ENCODE measurements at places on chromosomes 1 and 21. TPM values are rescaled to one million over a fixed set of nuclear protein-coding genes. Genes with fewer than 3 reads are reported as not detected.

Gene TMEM240
- total RNA-seq, result 1.2 TPM

Gene UMODL1
- total RNA-seq, result 0.30 TPM

Gene MARCKSL1
- 22.0 TPM for total RNA-seq

Gene PLPPR4
- total RNA-seq, result not detected

Gene MATN1
- total RNA-seq, result 0.26 TPM

Gene MSH4
- total RNA-seq, result 0.67 TPM

DNA sequence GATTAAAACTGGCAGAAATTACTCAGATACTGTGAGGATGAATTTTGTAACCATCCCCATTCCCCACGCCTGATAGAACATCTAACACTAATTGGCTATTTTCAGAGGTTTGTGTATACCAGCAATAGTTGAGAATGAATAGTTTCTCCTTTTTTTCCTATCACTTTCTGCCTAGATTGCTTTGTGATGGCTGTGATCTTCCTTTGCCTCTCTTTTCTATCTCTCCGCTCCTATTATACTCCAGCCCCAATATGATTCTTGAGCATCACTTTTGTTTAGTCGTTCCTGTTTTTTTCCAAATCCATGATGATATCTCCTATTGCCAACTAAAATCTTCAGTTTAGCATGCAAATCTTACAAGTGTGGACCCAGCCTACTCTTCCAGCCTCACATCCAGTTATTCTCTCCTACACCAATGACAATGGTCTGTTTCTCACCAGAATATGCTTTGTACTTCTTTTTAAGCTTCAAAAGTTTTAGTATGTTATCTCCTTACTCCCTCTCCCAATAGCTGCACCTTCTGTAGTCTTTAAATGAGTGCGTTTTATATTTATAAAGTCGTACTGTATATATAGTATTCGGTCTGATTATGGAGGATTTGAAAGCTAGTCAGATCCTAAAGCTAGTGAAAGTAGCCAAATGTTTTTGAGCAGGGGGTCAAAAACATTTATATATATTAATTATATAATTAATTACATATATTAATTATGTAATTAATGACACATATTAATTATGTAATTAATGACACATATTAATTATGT, 25.2 kb downstream of the MAGI3 start:
- no peak for DNase-seq

DNA sequence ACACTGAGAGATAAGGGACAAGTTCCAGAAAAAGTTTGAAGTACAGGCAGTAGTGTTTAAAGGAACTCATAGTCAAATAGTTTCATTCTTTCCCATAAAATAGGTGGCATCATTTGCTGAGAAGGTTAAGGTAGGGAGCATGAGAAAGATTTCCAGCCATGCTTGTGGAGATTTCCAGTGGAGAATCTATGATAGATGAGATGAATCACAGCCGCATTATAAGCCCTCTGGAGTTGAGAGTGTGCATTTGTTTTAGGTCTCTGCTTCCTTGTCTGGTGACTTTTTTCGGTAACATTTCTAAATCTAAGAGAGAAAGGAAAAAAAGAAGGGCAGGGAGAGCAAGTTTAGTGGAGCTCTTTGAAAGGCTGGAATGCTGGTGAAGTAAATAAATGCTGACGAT, 108.7 kb downstream of the DISP1 start:
- DNase-seq, result no peak

DNA sequence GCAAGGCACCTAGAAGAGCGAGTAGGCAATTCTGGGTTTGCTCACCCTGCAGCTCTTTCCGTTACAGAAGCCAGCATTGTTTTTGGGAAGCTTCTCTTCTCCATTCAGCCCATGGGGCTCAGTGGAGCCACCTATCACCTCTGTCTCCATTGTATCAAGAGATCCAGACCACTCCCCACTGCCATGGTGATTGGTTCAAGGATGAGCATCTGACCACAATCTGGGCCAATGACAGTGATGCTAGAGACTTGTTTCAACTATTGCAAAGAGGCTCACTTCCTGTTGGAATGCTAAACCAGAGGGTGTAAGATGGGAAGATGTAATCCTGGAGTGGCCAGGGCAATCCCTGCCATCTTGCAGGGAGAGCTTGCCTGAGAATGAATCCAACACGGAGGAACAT, 6.6 kb downstream of the SPATA21 start:
- DNase-seq, result no peak

- DNase-seq, result no peak
These were observed 89.8 kb upstream of the TMPRSS15 start for GRCh38 chr21:18493422-18493821.

GRCh38 chr1:102336602-102337001, 339.9 kb upstream of the OLFM3 start:
- DNase-seq, result no peak

DNA sequence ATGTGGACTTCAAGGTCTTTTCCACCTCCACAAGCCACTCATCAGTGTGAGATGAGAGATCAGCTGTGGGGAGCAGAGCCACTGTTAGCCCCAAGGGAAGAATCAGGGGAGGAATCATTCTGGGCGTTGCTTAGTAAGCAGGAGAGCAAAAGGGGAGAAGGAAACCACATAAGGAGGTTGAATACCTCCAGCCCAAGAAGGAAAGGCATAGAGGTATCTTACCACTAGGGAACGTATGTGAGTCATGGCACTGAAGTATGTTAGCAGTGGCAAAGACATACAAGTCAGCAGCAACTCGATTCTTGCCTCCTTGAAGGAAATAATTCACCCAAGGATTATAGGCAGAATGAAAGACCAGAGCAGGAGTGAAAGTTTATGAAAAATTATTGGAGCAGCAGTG, 31.6 kb upstream of the SLC5A9 start:
- no peak for DNase-seq

DNA sequence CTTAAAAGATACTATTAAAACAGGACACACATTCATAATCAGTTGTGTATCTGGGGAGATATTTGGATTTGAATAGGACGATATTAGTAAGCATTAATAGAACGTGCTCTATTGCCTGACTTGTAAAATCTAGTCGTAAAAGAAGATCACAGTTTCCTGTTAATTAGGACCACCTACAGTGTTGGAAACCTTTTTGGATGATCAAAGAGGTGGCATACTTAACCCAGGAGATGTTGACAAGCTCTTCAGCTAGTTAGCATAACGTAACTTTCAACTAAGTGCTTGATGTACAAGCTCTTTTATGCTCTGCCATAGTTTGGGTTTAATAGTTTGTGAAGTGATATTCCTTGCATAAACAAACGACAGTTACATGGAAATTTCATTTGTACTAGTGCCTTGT, 293.3 kb upstream of the NR5A2 start:
- DNase-seq, result no peak

DNA sequence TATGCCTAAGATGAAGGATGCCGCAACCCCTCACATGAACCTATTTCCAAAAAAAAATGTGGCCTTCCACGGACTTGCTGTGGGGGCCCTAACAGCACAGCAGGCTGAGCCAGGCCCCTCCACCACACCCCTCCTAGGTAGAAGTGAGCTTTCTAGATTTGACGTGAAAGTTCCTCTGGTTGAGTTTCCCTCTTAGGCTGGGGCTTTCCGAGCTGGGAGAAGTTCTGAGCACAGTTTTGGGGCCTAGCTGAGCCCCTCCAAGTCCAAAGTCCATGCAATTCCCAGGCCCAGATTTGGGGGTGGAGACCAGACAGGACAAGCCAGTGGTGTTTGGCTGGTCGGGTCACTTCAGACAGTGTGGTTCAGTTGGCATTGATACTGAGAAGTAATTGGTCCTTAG, 13.8 kb upstream of the PHLDA3 start:
- no peak for DNase-seq

DNA sequence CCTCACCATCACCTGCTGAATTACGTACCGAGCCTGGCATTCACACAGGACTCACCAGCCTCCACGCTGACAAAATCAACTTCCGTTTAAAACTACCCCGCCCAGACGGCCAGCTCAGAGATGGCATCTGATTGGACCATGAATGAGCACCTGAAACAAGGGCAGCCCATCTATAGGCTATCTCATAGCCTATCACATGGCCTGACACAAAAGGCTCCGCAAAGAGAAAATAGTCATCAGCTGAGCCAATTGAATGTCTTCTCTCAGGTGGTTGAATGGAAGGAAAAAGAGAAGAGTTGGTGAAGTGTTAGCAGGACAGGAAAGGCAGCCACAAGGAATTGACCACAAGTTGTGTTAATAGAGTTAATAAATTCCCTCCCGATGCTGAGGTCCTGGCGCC, 50.6 kb upstream of the ZC3H12A start:
- no peak for DNase-seq

DNA sequence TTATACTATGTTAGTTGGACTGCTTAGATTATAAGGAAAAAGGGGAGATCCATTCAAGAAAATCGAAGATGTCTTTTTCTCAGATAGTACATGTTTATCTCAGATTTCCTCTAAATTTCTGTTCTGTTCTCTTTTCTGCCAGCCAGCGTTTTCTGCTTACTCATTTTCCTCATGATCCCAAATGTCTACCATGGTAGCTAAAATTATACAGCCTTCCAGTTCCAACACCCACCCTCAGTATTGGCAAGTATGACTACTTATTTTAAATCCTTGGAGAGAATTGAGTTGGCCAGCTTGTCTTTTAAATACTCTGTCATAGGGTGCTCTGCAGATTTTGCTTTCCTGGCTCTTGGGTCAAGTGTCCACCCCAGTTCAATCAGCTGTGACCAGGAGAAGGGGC, 95.7 kb upstream of the PLXNA2 start:
- no peak for DNase-seq

DNA sequence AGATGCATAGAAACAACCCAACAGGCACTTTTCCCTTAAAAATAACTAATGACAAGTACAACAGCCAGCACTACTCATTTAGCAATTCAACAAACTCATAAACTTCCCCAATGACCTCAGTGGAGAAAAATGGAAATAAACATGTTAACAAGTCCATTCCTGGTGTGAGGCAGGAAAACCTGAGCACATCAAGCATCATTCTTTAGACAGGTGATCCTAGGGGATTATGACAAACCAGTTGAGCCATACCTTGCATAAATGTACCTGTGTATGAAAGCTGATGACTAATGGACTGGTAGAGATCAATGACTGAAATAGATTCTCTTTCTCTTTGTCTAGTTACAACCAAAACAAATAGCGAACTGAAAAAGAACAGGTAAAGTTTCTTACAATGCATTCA, 7.0 kb downstream of the COL24A1 start:
- no peak for DNase-seq

- no peak for DNase-seq
These were observed 2.8 kb upstream of the S100B start for GRCh38 chr21:46607636-46608035.

DNA sequence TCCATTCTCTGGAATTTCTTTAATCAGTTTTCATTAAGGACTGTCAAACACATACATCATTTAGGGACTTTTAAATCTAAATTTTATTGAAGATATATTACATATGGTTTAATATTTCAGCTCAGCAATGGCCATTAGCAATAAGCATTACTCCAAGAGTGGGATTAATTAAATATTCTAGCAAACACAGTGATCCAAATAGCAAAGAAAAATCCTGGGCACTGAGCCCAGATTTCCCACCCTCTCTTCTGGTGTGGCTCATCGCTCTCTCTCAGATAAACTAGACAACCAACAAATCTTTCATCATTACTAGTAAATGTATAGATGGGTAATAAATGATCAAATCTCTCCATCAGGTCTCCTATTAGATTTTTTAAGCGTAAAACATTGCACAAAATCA, 53.5 kb upstream of the FOXD3 start:
- DNase-seq, result no peak

- DNase-seq, result no peak
These were observed 101.8 kb downstream of the ST3GAL3 start for GRCh38 chr1:43809097-43809673.

DNA sequence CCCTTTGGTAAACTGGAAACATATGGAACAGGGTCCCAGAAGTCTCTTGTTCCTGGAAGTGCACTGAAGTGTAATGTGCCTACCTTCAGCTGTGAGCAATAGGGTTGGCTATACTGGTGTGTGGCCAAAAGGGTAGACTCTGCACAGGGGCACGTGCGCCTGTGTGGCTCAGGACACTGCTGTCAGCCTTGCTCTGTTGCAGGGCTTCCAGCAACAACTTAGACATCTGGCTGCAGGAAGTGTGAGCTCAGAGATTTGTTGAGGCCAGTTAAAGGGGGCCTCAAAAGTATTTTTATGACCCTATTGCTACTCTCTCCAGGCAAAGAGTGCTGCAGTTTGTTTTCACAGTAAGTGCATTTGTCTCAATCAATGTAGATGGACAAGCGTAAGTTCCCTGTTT, 7.5 kb downstream of the CTPS1 start:
- DNase-seq, result no peak

- no peak for DNase-seq
These were observed 43.5 kb downstream of the CHIA start for GRCh38 chr1:111334169-111334568.

DNA sequence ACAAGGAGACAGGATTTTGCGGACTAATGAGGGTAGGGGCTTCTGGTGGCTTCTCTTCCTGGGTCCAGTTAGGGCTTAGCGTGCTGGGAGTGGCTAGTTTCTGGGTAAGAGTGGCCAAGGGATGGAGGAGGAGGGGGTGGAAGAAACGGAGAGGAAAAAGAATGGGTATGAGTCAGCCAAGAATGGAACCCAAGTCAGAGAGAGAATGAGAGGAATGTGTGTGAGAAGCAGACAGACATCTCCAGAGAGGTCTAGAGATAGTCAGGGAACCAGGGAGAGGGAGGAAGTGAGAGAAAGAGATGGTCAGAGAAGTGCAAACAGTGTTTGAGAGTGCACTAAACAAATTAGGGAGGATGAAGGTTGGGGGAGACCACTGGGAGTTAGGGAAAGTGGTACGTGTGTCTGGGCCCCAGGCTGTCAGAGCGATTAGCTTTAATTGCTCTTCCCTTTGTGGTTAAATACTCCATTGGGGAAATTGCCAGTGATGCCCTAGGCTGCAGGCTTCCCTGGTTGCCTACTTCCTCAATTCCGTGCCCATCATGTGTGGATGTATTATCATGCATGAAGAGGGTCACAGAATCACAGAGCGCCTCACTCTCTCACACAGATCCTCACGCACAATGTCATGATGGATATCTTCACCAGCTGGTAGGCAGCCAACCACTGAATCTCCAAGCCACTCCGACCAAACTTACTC, 1.4 kb downstream of the PEA15 start:
- DNase-seq, result no peak

All from activated naive CD8-positive, alpha-beta T cell treated with anti-CD3 and anti-CD28 coated beads, Interleukin-2, amount 10 ng/mL, durations not matched to agents 7 days and 5 days (primary cell).